Naive thymus-derived CD4-positive, alpha-beta T cell (primary cell): ENCODE measurements at places on chromosomes 16 and 17. TPM values are rescaled to one million over a fixed set of nuclear protein-coding genes. Genes with fewer than 3 reads are reported as not detected.

SNX20 gene
- total RNA-seq: 70.8 TPM

DNA sequence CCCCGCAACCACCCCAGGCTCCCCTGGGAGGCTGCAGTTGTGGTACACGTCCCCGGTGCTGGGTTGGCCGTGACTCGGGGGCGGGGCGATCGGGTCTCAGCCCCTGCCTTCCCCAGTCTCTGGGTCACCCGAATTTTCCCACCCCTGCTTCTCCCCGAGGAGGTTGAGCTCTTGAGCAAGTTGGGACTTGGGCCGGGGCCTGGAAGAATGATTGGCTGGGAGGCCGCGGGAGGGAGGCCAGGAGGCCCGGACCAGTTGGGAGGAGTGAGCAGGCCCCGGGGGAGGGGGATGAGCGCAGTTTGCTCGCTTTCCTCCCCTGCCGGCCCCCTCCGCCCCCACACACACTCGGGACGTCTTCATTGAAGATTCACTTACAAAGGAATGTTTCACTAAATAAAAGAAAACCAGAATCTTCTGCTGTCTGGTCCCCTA, 4.5 kb upstream of the HEXIM1 start:
- H3K27me3 ChIP-seq: no peaks in the 10 kb centered on the region
- peak overlapping the region; percentile 29 for H3K4me3 ChIP-seq
- no peaks in the 10 kb centered on the region for H3K36me3 ChIP-seq
- H3K27ac ChIP-seq: peak overlapping the region; percentile 72
- DNase-seq: no peak

GRCh38 chr16:65675161-65675560, 553.3 kb upstream of the CDH11 start:
- no peaks in the 10 kb centered on the region for H3K27me3 ChIP-seq
- no peak for DNase-seq
- H3K27ac ChIP-seq: no peak overlapping the region
- H3K36me3 ChIP-seq: no peaks in the 10 kb centered on the region
- H3K4me1 ChIP-seq: no peaks in the 10 kb centered on the region

GRCh38 chr16:30166202-30166902, 17.1 kb upstream of the CORO1A start:
- no peaks in the 10 kb centered on the region for H3K36me3 ChIP-seq
- no peak overlapping the region for H3K27ac ChIP-seq
- no peak overlapping the region for H3K4me3 ChIP-seq
- no peaks in the 10 kb centered on the region for H3K27me3 ChIP-seq
- no peaks in the 10 kb centered on the region for H3K4me1 ChIP-seq

GRCh38 chr16:49809561-49809960, 46.4 kb downstream of the ZNF423 start:
- no peaks in the 10 kb centered on the region for H3K4me1 ChIP-seq
- H3K4me3 ChIP-seq: no peak overlapping the region
- DNase-seq: no peak
- no peaks in the 10 kb centered on the region for H3K27me3 ChIP-seq
- H3K36me3 ChIP-seq: no peaks in the 10 kb centered on the region

- H3K36me3 ChIP-seq: no peaks in the 10 kb centered on the region
- peak overlapping the region; percentile 65 for H3K27ac ChIP-seq
- H3K4me3 ChIP-seq: peak overlapping the region; percentile 66
- H3K4me1 ChIP-seq: peaks cover 10% of the 10 kb centered on the region
These were observed 33.2 kb upstream of the PLCG2 start for GRCh38 chr16:81745704-81746558.

GRCh38 chr17:11369575-11369974, 128.6 kb downstream of the SHISA6 start:
- no peak overlapping the region for H3K4me3 ChIP-seq
- no peaks in the 10 kb centered on the region for H3K27me3 ChIP-seq
- no peaks in the 10 kb centered on the region for H3K36me3 ChIP-seq

DNA sequence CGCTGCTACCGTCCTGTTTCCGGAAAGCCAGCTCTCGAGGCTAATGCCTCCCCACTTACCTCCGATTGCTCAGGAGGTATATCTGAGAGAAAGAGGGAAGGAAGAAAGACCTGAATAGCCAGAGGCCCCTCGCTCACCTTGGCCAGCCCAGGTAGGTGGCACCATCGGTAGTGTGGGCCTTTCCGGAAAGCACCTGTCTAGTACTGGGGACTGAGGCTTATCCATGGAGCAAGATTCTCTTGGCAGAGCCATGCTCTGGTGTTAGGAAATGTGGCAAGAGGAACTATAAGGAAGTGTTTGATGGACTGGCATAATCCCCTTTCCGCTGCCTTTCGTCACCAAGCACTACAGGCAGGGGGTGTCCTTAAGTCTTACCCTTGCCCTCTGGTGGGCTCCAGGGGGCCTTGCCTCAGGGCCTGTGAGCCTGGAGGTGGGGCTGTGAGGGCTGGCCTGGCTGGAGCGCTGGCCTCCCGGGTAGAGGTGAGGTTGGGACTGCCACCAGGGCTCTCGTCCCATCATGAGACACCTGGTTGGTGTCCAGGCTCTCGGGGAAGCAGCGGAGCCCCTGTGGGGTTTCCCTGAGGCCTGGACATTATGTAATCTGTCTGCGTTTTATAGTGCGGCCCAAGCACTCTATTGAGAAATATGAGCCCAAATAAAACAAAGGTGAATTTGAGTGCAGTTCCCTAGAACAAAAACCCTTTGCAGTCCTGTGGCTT, 2.9 kb downstream of the CMIP start:
- peak overlapping the region; percentile 77 for H3K27ac ChIP-seq
- DNase-seq: no peak
- H3K36me3 ChIP-seq: no peaks in the 10 kb centered on the region
- peaks cover 57% of the 10 kb centered on the region for H3K4me1 ChIP-seq

GRCh38 chr17:5826384-5826783, 242.1 kb upstream of the NLRP1 start:
- H3K4me3 ChIP-seq: no peak overlapping the region
- no peaks in the 10 kb centered on the region for H3K4me1 ChIP-seq
- H3K27me3 ChIP-seq: no peaks in the 10 kb centered on the region
- no peak overlapping the region for H3K27ac ChIP-seq
- H3K36me3 ChIP-seq: no peaks in the 10 kb centered on the region

- no peaks in the 10 kb centered on the region for H3K4me1 ChIP-seq
- no peak for DNase-seq
- H3K36me3 ChIP-seq: no peaks in the 10 kb centered on the region
- H3K4me3 ChIP-seq: no peak overlapping the region
- H3K27ac ChIP-seq: no peak overlapping the region
These were observed 11.5 kb downstream of the PARN start for GRCh38 chr16:14618566-14618965.

GRCh38 chr16:1258906-1259759, 3.3 kb downstream of the TPSD1 start:
- no peaks in the 10 kb centered on the region for H3K4me1 ChIP-seq
- H3K27me3 ChIP-seq: no peaks in the 10 kb centered on the region
- DNase-seq: no peak
- H3K36me3 ChIP-seq: no peaks in the 10 kb centered on the region

DNA sequence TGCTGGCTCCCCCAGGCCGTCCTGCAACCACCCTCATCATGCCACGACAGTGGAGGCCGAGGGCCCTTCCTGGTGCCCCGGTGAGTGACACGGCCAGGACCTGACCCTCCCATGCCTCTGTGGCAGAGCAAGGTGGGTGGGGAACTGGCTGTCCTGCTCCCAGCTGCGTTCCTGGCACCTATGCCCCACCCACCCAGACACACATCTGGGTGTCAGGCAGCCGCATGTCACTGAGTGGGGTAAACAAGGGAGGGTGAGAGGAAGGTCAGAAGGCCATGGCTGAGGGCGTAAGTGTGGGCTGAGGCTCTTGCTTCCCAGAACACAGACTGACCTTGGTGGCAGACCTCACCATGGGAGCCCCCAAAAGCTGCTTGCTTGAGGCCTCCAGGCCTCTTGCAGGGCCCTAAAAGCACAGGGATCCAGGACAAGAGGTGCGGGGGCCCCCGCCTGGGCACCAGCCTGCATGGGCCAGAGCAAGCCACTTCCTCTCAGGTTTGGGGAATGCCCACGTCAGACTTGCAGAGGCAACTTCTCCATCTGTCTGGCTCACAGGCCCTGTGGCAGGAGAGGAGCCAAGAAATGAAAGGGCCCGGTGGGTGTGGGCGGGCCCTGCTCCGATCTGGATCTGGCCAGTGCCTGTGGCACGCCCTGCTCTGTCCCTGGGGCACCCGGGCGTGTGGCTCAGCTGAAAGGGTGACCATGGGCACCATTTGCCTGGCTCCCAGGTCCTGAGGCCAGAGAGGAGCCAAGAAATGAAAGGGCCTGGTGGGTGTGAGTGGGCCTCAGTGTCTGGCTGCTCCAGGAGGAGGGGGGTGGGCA, 3.9 kb upstream of the CCDC57 start:
- no peak overlapping the region for H3K4me3 ChIP-seq
- DNase-seq: no peak
